ENCODE measurements at places on chromosomes 1 and 21.

DNA sequence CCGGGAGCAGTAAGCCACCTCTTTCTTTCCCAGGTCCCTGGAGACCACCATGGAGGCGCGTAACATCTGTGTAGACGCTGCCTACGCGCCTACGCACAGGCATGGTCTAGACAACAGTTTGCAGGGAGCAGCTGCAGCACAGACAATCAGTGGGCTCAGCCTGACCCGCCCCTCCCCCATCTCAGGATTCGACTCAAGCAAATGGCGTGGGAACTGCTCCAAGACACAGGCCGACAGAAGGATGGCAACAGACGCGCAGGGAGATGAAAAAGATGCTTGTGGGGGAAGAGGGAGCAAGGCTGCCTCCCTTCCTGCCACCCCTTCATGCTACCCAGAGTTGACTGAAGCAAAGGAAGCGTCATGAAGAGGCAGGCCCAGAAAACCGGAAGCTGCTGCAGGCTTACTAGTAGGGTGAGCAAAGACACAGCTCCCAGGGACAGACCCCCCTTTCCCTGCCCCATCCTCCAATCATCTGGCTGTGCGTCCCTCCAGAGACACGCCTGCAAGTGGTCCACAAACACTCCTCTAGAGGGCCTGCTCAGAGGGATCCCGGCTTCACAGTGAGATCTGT is 19.5 kb downstream of the STK40 start:
- no peak for DNase-seq

DNA sequence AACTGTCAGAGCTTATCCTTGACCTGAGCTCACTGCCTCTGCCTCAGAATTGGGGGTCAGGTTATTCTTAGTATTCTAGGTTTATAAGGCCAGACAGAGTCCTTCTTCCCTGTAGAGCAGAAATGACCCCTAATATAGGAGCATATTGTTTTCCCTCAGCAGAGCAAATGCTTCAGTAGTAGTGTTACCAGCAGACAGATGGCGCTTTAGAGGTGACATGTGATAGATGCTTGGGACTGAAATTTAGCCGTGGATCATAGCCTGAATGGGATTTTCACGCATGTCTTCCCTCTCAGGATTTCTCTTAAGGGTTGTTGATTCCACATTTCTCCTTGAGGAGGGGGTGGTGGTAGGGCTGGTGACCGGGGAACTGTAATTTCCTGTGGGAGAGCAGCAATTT is 24.5 kb downstream of the ADARB1 start:
- DNase-seq: no peak

DNA sequence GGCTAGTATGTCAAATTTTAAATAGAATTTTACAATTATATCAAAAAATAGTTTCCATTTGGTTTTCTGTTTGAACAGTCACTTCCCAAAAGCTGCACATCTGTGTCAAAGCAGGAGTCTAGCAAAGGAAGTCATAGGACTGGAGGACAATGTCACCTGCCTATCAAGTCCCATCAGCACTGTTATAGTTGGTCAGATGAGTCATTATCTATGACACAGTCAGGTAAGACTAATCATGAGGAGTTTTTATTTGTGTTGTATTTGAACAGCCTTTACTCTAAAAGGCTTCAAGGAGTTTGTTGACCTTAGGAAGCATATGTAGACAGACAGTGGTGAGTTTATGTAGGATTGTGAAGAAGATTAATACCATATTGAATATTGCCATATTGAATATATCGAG is 74.2 kb upstream of the QSOX1 start:
- no peak for DNase-seq

GRCh38 chr1:234768569-234769283 is 158.7 kb upstream of the IRF2BP2 start:
- no peak for DNase-seq

DNA sequence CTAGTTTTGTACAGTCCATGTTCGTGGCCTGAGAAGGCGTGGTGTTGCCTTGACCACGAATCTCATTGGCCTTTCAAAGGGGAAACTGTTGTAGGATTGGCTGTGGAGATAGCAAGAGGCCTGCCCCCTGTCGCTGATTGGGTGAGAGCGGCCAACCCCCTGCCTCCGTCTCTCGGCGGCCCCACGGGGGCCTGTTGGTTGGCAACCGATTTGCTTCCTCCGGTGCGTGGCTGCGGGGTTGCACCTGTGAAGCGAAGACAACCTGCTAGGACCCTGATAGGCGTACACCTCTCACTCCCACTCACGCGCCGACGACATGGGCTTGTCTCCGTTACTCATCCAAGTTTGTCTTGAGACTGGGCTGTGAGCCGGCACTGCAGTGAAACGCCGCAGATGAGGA is at the start of gene UBE2U:
UBE2U (plus strand) TSS at position 204 of the 400 bp plus-strand sequence. CDS start 428 bp downstream, outside the sequence.
- no peak for DNase-seq

DNA sequence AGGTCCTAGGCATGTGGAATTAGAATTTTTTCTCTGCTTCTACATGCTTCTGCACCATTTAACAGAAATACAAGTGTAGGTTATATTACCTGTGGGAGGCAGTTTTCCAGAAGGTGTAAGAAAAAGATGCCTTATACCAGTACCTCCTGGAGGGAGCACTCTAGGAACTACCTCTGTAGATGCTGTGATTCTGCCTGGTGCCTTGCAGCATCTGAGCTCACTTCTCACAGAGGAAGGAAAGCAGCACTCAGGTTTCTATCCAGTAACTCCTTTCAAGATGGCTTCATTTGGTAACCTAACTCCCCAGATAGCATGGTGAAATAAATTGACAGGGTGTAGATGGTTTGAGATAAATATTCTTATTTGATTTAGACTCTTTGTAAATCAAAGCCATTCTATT is 50.3 kb downstream of the GIPC2 start:
- DNase-seq: no peak

GRCh38 chr1:197976368-197976767 is 59.2 kb downstream of the LHX9 start:
- DNase-seq: no peak

DNA sequence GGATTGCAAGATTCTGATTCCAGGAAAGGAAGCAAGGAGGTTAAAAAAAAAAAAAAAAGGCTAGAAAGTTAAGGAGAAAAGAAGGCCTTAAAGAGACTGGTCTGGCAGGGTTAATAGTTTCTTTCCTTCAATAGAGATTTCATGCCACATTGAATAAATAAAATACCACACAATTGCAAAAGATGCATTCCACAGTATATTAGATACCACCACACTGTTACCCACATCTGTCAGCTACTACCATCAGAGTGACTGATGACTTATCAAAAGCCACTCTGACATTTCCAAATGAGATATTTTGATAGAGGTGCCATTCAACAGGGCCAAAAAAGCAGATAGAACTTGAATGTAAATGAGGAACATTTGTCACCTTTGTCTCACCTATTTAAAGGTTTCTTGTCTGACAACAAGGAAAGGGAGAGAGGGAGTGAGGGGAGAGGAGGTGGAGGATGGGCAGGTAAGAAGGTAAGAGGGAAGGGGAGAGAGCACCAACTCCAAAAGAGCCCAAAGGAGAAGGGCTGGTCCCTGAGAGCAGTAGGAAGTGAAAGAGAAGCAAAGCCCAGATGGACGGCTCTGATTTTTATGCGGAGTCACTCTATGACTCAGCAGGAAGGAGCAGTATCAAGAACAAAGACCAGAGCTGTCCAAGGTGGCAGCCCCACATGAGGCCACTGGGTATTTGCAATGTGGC is 38.3 kb downstream of the LRRN2 start:
- DNase-seq: peak; percentile 26

DNA sequence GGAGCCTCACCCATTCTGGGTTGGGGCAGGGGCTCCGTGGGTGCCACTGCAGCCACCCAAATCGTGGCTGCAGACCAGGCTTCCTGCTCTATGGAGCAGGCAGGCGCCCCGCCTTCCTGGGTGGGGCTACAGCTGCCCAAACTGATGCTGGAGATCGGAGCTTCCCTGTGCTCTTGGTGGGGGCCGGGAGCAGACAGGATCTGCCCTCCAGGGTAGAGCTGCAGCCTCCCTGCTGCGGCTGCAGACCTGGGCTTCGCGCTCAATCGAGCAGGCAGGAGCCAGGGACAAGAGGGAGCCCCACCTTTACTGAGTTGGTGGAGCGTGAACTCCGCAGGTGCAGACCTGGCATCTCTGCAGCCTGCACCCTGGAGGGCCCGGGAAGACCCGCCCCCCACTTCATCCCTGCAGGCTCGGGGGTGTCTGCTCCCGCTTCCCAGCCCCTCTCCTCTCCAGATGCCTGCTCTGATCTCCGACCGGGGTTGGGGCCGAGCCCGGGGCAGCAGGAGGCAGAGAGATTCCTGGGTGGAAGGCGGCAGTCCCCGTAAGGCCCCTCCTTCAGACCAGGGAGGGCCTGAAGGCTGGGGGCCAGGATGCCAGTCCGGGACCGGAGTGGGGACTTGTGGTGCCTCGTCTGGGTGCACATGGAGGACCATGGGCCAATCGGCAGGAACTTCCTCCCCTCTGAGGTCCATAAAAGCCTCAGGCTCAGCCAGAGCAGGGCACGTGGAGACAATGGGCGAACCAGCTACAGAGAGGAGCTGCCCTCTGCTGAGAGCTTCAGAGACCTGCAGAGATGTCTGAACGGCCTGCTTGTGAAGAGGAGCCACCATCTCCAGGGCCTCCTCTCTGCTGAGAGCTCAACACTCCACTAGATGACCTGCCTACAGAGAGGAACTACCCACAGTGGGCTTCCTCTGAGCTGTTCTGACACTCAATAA is 359.3 kb downstream of the SMYD3 start:
- DNase-seq: no peak

DNA sequence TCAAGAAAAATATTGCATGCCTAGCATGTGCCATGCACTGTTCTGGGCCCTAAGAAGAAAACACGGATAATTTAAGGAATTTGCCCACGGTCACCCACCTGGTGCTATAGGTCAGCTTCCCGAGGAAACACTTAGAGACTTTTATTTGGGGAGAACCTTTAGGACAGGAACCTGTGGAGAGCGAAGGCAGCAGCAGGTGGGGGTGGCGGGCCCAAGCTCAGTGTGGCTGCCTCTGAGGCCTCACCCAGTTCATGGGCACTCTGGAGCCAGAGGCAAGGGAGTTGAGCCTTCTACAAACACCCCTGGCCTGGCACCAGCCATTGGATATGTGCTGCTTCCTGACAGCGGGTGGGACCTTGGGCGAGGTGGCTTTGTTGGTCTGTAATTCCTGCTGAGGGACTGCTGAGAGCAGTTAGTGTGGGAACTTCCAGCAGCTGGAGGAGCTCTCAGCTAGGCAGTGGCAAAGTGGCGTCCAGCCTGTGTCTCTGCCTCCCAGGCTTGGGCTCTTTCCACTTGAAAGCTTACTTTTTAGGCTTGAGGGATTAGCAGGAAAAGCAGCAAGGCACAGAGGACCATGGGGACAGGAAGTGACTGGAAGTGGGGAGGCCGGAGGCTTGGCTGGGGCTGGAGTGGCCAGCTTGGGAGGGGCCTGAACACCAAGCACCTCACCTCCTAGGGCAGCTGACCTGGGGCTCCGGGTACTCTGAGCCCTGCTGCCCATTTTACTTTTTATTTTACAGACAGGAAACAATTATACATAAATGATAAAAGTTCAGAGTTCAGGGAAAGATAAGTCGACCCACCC is 19.1 kb downstream of the MRPL37 start:
- no peak for DNase-seq

- DNase-seq: no peak
Observed at GRCh38 chr1:243596431-243597062, 253.5 kb downstream of the AKT3 start.

- DNase-seq: no peak
Observed at GRCh38 chr1:181062836-181063428, 25.6 kb upstream of the IER5 start.

GRCh38 chr1:34213956-34214355 is 37.2 kb downstream of the C1orf94 start:
- no peak for DNase-seq

DNA sequence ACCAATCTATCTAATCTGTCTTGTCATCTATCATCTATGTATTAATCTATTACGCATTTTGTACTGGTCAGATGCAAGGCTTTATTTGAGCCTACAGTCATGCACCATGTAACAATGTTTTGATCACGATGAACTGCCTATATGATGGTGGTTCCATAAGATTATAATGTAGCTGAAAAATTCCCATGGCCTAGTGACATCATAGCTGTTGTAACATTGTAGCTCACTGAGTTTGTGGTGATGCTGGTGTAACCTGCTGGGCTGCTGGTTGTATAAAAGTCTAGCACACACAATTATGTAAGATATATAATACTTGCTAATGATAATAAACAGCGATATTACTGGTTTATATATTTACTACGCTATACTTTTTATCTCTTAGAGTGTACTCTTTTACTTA is 64.8 kb upstream of the IGSF5 start:
- no peak for DNase-seq

- no peak for DNase-seq
Observed at GRCh38 chr1:22276396-22276748, 133.5 kb upstream of the WNT4 start.

DNA sequence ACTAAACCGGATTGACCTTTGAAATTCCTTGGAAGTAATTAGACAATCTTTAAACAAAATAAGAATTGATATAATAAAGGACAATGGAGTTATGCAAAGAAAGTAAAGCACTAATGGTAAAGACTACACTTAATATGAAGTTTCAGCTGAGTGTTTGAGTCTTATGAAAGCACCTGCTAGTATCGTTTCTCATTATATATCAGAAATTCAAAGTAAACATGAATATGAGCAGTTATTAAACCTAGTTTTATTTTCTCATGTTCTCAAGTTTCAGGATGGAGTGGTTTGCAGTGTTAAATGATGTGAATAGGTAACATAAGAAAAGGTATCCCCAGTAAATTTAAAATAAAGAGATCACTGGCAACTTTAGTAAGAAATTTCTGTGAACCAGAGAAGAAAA is 188.6 kb downstream of the ZP4 start:
- no peak for DNase-seq

GRCh38 chr1:155255243-155256007 is at the start of gene ENTREP3:
Gene ENTREP3 (minus strand): TSS chr1:155255483. CDS start chr1:155254877, 606 bp downstream.
- peak; percentile 91 for DNase-seq

DNA sequence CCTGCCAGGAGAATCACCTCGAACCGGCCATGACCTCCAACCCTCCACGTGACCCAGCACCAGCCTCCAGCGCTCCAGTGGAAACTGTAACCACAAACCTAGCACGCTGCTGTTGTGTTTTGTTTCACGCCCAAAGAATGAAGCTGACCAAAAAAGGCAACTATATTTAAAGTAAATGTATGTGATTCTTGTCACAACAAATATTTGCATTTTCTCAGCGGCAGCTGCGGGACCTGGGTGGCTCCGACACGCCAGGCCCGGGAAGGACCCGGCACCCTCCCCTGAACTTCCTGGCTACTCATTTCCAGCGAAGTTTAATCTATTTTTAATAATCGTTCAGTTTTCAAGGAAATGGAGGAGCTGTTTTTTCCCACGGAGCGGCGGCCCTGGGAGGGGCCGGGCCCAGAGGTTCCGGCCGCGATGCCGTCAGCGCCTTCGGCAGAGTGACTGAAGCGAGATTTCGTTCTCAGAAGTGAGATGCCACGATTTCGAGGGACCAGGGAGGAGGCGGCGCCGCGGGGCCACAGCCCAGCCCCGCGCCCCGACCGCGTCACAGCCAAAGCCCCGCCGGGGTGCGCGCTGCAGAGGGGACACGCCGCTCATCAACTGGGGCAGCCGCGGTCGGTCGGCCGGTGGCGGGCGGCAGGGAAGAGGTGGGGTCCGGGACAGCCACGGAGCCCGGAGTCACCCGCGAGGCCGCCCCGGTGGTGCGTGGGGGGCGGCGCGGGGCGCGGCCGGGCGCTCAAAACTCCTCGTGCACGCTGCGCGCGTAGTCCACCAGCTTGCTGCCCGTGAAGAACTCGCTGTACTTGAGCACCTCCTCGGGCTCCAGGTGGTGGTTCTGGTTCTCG is 3.0 kb upstream of the TNFRSF4 start:
- no peak for DNase-seq

Measured in SHP77 (cell line).